HEK293T (cell line): ENCODE measurements at places on chromosomes 6 and 20.

- DNase-seq: no peak
These were observed 131.1 kb downstream of the MYLK4 start for GRCh38 chr6:2619651-2620050.

DNA sequence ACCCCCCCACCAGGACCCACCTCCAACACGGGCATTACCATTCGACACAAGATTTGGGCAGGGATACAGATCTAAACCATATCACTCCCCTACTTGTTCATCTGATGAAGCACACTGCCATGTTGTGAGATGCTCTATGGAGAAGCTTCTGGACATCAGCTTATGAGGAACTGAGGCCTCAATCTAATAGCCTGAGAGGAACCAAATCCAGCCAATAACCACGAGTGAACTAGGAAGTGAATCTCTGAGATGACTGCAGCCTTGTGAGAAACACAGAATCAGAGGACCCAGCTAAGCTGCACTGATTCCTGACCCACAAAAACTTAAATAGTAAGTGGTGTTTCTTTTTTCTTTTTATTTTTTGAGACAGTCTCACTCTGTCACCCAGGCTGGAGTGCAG is 21.6 kb upstream of the ZBTB2 start:
- DNase-seq: no peak

DNA sequence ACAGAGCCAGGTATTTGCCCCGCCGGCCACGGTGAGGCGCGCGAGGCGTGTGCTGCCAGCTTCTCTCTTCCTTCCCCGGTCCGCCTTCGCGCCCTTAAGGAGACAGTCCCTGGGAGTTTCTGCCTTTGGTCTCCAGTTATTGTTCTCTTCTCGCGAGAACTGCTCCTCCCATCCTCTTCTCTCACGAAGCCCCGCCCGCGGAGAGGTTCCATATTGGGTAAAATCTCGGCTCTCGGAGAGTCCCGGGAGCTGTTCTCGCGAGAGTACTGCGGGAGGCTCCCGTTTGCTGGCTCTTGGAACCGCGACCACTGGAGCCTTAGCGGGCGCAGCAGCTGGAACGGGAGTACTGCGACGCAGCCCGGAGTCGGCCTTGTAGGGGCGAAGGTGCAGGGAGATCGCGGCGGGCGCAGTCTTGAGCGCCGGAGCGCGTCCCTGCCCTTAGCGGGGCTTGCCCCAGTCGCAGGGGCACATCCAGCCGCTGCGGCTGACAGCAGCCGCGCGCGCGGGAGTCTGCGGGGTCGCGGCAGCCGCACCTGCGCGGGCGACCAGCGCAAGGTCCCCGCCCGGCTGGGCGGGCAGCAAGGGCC is at the start of gene MAPK14:
TSS of gene MAPK14 (plus strand) at position 308 of the 587 bp plus-strand sequence. CDS start 350 bp downstream, outside the sequence.
- peak; percentile 97 for DNase-seq

DNA sequence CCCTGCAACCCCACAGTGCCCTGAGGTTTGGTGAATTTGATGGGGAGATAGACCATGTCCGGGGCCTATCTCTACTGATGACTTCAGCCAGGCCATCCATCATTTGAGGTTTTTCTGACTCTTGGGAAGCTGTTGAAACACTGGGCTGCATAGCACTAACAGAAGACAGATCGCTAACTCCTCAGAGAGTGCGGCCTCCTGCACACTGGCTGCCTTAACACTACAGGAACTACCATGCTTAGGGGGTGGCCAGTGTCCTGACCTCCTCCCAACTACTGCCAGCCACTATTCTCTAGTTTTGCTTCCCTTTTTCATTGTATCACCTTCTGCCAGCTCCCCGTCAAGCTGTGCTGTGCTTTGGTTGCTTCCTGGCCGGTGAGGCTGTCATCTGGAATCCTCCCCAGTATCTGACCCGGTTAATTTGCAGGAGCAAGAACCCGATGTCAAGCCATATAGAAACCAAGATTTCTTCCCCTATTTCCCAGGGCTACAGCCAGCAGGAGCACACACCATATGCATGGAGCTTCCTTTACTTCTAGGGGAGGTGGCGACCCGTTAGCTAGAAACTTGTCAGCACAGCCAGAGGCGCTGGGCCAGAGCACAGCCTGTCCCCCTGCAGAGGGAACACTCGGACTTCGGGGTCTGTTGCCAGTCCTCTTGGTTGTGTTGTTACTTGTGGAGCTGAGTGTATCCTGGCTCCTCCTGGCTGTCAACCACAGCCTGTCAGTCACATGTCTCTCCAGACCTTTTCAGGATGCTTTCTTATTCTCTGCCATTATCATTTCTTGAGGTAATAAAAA is 57.3 kb upstream of the TRAF3IP2 start:
- no peak for DNase-seq

DNA sequence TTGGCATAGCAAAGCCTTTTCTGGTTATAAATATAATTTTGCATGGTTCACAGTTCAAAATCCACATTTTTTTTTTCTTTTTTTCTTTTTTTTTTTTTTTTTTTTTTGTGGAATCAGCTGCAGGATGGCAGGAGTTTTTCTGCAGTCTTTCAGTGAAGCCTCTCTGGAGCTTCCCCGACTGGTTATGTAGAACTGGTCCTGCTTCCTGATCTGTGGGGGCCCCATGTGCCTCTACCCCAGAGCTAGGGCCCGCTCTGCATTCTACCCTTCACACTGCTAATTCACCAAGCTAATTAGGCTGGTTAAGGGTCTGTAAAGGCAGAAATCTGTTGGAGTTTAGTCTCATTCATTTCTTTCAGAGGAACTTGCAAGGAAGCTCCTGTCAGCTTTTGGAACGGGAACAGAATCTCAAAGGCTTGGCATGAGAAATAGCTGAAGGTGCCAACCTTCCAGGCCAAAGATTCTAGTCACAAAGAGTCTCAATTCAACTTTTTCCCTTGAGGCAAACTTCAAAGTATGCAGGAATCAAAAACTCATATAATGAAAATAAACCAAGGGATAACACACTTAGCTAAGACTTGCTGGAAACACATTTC is 45.5 kb downstream of the HMGN3 start:
- DNase-seq: no peak

- DNase-seq: no peak
These were observed 247.8 kb upstream of the TCF21 start for GRCh38 chr6:133641104-133641503.

DNA sequence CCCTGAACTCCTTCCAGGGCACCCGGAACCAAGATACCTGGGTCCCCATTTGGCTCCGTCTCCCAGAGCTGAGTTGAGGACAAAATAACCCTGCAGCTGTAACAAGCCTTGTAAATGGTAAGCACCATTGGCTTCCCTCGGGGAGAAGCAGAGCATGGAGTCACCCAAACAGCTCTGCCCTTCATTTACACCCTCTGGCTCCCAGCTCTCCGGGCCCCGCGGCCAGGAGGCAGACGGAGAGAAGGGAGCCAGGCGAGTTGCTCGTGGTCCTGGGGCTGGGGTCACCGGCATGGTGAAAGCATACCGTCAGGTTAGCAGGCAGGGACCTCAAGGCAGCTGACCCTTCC is 2.1 kb downstream of the TFEB start:
- no peak for DNase-seq

- no peak for DNase-seq
These were observed 45.4 kb upstream of the EYA2 start for GRCh38 chr20:46849269-46849668.

GRCh38 chr20:25487306-25487705 is 79.8 kb downstream of the GINS1 start:
- no peak for DNase-seq

DNA sequence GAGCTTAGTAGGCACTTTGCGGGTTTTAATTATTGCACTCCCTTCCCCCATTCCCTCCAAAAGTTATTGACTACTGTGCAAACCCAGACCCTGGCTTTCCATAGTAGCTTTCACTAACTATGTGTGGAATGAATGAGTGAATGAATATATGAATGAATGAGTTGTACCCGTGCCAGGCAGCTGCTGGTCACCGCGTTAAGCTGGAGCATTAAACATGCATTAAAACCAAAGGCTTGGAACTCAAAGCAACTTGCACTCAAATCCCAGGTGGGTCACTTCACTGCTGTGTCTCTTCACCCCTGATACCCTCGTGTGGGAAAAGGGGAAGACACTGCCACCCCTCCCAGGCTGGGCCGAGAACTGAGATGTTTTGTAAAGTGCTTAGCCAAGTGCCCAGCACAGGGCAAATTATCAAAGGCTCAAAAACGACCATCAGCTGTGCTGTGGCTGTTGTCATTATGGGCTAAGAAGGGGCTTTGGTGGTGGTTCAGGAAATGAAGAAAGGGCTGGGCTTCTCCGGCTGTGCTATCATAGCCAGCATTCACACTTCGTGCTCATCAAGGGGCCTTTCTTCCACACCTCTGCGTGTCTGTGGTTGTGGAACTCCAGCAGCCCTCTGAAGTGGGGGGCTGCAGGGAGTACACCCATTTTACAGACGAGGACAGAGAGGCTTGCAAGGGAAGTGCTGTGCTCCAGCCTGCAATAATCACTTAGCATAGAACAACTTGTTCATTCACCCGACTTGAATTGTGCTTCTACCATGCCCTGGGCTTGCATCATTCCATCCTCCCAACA is 60.2 kb upstream of the STX16 start:
- no peak for DNase-seq

DNA sequence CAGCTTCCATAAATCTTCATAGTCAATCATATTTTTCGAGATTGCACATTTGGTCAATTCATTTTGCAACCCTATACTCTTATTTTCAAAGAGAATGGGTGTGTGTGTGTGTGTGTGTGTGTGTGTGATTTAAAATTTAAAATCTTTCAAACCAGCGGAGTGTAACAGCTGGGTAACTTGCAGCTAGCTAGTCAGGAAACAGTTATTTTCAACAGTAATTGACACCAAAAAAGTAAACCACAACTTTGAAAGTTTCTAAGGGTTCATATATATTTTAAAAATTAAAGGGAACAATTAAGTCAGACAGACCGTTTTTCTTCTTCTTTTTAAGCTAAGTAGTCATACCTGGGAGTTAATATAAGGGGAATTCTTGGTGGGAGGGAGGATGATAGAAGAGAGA is 57.0 kb downstream of the PRR18 start:
- no peak for DNase-seq

DNA sequence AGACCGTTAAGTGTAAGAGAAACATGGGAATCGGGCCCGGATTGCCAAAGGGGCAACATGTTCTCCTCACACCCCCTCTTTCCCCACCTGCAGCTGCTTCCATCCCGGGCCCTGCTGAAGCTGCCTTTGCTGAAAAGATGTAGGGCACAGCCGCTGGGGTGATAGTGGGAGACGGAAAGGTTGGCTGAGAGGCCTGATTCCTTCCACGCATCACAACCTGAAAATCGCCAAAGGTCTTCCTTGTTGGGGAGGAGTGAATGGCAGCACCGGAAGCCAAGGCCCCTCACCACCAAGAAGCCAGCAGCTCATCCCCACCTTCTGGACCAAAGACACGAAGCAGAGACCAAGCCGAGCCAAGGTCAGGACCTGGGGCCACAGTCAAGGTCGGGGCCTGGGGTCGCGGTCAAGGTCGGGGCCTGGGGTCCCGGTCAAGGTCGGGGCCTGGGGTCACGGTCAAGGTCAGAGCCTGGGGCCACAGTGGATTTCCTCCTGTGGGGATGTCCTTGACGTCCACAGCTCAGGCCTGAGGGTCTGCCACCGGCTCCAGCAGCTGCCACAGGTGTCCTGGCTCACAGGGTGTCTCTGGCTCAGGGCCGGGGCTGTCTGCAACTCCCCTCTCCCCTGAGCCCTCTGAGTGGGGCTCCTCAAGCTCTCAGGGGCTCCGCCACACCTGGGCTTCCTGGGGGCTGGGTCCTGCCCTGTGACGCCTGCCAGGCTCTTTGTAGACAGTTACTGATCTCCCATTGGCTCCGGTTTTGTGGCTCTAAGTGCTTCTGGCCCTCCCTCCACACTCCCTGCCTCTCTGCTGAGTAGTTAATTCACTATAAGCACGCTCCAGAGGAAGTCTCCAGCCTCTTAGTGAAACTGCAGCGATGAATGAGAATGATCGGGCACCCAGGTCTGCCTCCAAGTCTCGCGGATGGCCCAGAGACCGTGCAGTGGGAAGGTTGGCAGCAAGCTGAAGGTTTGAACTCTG is 5.5 kb upstream of the CHRNA4 start:
- DNase-seq: no peak

GRCh38 chr20:35562541-35563110 is 20.7 kb downstream of the ERGIC3 start:
- no peak for DNase-seq

- DNase-seq: no peak
These were observed 224.9 kb upstream of the DTNBP1 start for GRCh38 chr6:15887491-15888461.

DNA sequence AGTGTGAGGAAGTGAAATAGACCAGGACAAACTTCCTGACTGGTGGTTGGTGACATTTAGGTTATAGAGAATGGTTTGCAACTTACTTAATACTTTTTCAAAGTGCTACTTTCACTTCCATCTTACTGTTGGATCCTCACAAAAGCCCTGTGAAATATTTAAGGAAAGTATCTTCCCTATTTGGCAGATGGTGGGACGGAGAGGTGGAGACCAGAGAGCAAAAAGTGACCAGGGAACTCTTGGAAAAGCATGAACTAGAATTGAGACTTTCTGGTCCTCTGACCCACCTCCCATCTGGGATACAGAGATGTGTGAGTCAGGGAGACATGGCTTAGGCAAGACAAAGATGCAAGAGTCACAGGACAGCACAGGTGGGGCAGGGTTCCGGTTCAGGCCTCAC is 3.0 kb downstream of the TRIM10 start:
- no peak for DNase-seq
